ENCODE measurements at places on chromosomes 4 and X.

- no peak for DNase-seq
Observed at GRCh38 chr4:158816955-158817354, 48.1 kb downstream of the FNIP2 start.

- no peak for DNase-seq
Observed at GRCh38 chrX:147735364-147735763, 176.4 kb upstream of the FMR1 start.

DNA sequence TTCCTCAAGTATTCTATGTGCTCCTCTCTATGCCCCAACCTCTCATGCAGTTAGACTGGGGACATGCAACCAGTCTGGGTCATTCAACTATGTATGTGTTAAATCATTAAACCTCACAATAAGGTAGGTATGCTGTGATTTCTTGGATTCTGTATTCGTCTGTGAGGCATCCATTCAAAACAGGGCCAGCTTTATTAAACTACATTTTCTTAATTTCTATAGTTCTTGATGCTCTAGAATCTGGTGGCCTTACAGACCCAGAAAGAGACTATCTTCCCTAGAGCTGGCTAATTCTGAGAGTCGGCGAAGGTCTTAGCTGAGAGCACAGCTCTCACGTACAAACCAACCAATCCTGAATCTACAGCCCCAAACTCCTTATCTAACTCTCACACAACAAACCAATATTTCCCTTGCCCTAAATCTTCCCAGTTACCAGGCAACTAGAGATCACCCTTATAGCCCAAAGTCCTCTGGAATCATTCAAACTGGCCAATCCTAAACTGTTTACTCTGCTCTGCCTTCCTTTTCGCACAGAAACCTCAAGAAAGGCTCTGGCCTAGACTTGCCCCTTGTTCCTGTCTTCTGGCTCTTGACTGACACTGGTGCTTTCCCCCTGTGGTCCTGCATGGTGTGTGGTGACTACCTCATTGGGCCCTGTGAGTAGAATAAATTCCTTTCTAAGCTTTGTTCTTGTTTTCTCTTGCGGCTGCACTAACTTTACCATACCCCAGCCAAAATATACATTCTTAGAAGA lies 203.5 kb upstream of the TET2 start:
- no peak for DNase-seq

- no peak for DNase-seq
Observed at GRCh38 chr4:5784960-5785611, 74.1 kb downstream of the EVC start.

DNA sequence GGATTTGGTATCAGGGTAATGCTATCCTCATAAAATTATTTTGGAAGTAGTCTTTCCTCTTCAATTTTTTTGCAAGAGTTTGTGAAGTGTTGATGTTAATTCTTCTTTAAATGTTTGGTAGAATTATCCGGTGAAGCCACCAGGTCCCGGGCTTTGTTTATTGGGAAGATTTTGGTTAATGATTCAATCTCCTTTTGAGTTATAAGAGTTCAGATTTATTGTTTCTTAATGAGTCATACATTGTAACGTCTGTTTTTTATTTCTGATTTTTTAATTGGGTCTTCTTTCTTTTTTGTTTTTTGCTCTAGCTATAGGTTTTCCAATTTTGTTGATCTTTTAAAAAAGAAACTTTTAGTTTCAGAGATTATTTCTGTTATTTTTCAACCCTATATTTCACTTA lies 412.3 kb downstream of the PDGFC start:
- DNase-seq, result no peak

DNA sequence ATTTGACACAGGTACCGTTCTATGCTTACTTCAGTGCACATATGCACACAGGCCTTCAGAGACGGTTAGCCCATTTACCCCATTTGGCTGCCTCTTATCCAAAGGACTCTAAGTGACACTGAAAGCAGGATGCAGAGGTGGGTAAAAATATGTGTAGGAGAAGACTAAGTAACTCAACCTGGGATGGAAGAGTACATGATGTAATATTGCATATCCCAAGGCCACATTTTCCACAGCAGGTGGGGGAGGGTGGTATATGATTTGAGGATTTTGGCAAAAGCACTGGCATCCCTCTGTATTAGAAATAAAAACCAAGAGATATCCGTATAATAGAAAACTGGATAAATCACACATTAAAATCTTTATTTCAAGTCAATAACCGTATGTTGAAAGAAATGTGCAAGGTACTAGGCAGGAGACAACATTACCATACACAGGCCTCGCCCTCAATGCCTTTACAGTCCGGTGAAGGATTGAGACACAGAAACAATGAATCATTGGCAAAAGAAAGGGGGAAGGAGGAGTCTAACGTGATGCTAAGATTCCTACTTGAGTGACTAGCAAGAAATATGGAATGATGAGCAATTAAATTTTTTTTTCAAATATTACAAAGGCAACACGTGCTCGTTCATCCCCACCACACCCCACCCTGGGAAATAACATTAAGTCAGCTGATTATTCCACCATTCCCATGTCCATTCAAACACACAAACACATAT lies 161.0 kb upstream of the RASGEF1B start:
- no peak for DNase-seq

DNA sequence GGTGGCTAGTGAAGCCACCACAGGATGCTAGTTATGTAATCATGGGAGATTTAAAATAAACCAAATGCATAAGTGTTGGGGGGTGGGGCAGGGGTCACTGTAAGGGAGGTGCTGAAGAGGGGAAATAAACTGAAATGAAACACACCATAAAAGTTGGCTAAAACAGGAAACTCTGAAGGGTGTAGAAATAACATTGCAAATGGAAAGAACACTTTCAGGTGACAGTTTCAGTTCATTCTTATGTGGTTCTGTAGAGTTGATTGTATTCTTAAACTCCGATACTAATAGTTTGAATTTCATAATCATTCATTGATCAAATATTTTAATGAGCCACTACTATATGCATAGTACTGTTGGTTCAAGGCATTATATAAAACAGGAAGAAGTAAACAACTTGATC lies 80.1 kb downstream of the HDAC8 start:
- no peak for DNase-seq

GRCh38 chr4:100367451-100367850 lies 150.4 kb downstream of the EMCN start:
- DNase-seq, result no peak

GRCh38 chr4:170015285-170015684 lies 10.9 kb downstream of the MFAP3L start:
- DNase-seq, result no peak

- no peak for DNase-seq
Observed at GRCh38 chr4:7032596-7032995, 10.6 kb upstream of the TADA2B start.

GRCh38 chrX:111086591-111087006 lies 9.4 kb upstream of the PAK3 start:
- DNase-seq, result no peak

- no peak for DNase-seq
Observed at GRCh38 chr4:99720206-99720605, 62.6 kb upstream of the C4orf54 start.

GRCh38 chr4:185119927-185120630 lies 23.0 kb upstream of the SLC25A4 start:
- DNase-seq, result no peak

GRCh38 chr4:66062044-66062443 lies 391.8 kb upstream of the EPHA5 start:
- no peak for DNase-seq

DNA sequence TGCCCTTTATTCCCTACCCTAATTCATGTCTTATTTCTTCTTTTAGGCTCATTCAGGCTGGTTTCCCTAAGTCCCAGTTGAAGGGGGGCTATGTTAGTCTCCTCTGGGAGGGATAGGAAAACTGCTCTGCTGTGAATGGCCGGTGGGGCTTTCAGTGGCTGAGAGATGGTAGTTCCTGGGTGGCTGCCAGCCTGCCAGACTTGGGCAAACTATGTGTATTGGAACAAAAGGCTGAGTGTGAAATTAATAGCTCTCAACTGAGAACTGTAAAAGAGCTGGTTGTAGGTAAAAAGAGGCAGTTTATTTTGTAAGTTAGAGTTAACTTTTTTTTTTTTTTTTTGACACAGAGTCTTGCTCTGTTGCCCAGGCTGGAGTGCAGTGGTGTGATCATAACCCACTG lies 28.8 kb downstream of the ARHGAP10 start:
- DNase-seq, result no peak

- no peak for DNase-seq
Observed at GRCh38 chr4:78074759-78075158, 17.6 kb downstream of the FRAS1 start.
